ENCODE measurements at places on chromosomes 4 and X. TPM values are rescaled to one million over a fixed set of nuclear protein-coding genes. Genes with fewer than 3 reads are reported as not detected.
A peak's percentile ranks its signal among the peaks of the same experiment; 100 is the strongest.

GRCh38 chr4:24322995-24323394, 261.4 kb downstream of the DHX15 start:
- DNase-seq, result peak; percentile 42

GRCh38 chrX:44484607-44485146, 58.0 kb downstream of the FUNDC1 start:
- DNase-seq, result no peak

DNA sequence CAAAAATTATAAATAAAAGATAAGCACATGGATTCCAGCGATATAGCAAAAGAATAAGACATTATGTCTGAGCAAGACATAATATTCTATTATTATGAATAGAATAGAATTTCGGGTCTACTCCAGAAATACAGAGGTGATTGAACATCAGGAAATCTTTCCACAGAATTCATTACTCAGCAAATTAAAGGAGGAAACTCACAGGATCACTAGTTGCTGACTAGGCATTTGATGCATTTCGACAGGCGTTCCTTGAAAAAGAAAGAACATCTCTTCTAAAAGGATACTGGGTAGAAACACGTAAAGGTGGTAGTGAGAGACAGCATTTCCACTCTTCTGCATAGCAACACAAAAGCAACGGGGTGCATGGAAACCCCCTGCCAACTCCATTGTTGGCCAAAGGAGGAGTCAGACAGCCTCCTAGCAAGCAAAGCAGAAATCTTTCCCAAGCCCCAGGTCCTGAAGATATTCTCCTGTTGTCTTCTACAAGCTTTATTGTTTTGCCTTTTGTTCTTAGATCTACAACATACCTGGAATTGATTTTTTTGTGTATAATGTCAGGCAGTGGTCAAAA, 14.3 kb upstream of the PDZD4 start:
- no peak for DNase-seq

DNA sequence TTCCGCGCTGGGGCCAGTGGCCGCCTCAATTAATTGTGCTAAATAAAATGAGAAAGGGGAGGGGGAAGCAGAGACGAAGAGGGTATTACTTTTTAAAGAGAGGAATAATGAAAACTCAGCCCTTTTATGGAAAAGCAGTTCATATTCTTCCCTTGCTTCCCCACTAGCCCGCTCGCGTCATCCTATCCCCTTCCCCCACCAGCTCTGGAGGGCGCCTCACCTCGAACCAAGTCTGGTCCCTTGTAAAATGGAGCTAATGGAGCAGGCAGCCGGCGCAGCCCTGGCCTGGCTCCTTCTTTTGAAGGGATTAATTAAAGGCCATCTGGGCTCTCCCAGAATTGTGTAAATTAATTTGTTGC, 511 bp upstream of the NKX6-1 start:
- no peak for DNase-seq

Gene MAMLD1
- 4.5 TPM for total RNA-seq

- peak; percentile 92 for DNase-seq
Measured at GRCh38 chrX:15202454-15203177, 67.3 kb downstream of the ASB9 start.

- no peak for DNase-seq
Measured at GRCh38 chr4:15953625-15954024, 9.3 kb downstream of the FGFBP2 start.

GRCh38 chr4:58247792-58248191, 1137.6 kb upstream of the IGFBP7 start:
- DNase-seq, result no peak

GRCh38 chrX:153769158-153769864, 5.3 kb downstream of the PLXNB3 start:
- no peak for DNase-seq

DNA sequence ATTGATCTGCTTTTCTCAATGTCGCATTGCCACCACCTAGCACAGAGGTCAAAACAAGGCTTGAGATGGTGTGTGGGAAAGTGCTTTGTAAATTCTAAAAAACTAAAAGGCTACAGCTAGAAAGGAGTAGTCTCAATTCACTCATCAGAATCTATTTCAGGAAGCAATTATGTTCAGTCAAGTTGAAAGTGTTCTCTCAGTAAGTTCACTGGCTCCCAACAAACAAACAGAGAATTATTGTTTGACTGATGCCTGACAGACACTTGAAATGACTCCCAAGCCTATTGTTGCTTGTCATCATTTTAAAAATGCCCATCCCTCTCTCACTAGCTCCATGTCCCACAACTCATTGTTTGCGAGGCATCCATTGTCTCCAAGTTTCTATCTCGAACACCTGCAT, 419.6 kb upstream of the CPEB2 start:
- no peak for DNase-seq

DNA sequence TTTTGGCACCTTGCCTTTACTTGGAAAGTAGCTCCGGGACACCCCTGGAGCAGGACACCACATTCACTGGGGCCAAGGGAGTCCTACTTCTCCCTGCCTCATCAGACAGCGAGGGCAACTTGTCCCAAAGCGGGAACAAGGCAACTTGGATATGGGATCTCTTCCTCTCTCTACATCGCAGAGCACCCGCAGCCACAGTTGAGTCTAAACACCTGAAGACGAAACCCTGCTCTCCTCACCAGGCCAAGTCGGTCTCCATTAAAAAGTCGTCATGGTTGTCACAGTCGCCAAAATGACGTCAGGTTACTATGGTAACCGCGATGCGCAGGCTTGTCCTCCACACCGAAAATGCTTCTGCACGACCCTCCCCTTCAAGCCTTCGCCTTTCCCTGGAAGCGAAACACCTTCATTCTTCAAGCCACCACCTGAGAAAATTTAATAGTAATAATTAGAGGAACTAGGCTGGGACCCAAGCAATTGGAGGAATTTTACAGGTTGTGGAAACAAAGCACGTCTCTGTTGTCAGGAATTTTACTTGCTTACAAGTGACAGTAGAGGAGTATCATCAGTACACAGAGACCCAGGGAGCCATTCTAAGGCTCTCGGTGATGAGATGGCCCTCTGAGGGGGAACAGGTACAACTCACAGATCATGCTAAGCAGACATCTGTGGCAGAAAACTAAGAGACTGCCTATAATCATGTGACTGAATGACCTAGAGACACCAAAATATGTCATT, 30.5 kb upstream of the TCEAL4 start:
- no peak for DNase-seq

Gene INTS12
- 17.4 TPM for total RNA-seq

Gene INPP4B
- 31.8 TPM for total RNA-seq

DNA sequence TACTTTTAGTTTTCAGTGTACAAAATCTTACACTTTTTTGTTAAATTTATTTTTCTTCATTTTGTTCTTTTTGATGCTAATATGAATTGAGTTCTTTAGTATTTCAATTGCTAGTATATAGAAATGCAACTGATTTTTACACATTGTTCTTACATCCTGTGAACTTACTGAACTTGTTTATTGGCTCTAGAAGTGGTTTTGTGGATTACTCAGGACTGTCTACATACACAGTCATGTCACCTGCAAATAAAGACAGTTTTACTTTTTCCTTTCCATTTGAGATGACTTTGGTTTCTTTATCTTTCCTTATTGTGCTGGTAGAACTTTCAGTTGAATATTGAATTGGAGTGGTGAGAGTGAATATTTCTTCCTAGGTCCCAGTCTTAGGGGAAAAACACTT, 40.8 kb upstream of the ANXA10 start:
- DNase-seq, result no peak
